Urinary bladder (tissue), 4 donors: ENCODE measurements at places on chromosomes 16 and 17. TPM values are rescaled to one million over a fixed set of nuclear protein-coding genes. Genes with fewer than 3 reads are reported as not detected.

DNA sequence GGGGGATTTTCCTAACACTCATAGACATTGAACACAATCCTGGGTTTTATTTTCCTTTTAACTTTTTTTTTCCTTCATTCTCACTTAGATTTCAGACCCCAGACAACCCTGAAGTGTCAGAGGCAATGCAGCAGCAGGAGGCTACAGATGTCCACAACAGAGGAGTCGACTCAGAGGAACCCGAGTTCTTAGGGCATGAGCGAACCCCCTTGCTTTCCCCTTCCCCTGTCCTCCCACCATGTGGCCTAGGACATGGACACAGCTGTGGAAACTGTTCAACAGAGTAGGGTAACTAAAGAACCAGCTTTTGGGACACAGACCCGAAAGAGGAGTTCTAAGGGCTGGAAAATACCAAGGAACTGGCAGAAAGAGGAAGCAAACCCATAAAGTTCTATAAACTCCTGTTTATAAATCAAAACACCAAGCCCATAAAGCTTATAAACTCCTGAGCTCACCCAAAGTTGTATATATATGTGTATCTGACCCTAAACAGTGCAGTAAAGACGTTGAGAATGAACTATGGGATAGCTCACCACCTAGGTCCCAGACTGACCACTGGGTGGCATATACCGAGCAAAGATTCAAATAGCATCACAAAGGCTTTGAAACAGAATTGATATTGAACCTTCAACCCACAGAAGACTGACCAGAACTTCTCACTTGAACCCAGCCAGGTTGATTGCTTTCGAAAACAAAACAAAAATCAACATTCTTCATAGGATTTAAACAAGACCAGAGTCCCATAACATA, 33.9 kb downstream of the CMTM4 start:
- no peak for DNase-seq

GRCh38 chr16:52963212-52963854, 89.4 kb downstream of the CHD9NB start:
- no peak for DNase-seq

DNA sequence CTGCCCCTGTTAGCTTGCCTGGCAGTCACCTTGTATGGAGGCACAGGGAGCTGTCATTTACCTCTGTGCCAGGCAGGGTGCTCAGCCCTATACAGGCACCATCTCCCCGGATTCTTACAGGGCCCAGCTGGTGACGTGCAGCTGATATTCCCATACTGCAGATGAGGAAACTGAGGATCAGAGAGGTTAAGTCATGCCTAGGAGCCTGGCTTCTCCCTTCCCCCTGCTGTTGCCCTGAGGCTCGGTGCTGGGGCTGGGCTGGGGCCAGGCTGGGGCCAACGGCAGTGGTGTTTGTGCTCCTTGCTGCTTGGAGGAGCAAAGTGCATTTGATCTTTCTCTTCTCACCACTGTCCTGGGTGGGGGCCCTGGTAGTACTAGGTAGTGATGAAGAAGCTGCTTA, 54.7 kb upstream of the IL34 start:
- DNase-seq, result no peak

DNA sequence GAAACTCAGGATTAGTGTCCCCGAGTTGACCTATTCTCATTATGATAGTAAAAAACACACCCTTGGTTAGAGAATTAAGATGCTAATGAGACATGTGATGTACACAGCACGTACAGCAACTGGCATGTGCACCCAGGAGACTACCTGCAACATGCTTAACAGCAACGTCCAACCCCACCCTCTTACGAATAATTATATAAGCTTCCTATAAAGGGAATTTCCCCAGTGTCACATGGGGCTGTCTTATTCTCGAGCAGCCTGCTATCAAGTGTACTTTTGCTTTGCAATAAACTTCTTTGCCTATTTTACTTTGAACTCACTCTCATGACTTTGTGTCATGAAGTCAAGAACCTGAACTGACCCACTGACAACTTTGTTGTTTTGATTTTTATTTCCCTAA, 62.4 kb upstream of the PMFBP1 start:
- no peak for DNase-seq

DNA sequence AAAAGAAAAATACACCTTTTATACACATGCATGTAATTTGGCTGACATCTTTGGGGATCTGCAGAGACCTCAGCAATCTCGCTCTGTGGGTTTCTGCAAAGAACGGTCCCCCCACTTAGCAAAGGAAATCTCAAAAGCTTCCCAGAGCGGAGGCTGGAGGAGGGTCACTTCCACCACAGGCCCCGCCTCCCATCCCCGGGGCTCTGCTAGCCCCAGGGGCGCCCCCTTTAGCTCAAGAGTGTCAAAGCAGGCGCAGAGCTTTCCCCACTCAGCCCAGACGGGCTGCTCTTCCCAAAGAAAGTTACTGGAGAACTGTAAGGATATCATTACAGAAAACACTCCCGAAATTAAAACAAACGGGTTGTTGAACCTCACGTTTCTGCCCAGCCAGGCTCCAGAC, 11.4 kb downstream of the SLC13A5 start:
- DNase-seq, result no peak

TAC4 gene
- total RNA-seq, result 0.63 TPM

NXN gene
- total RNA-seq, result 54.2 TPM

DNAH3 gene
- 0.37 TPM for total RNA-seq
